ENCODE measurements at places on chromosomes 7 and 10.

DNA sequence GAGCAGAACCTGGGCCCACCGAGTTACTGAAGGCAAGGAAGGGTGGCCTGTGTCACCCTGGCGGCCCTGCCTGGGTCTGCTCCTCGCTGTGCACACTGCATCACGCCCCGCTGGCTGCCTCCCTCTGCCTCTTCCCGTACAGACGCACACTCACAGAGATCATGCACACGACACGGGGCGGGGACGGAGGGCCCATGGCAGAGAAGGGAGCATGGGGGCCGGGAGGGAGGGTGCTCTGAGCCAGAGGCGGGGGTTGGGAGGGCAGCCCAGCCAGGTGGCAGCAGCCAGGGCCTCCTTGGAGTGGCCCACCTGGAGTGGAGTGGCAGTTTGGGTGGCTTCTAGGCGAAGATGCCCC lies 16.6 kb downstream of the BUD23 start:
- DNase-seq: no peak

DNA sequence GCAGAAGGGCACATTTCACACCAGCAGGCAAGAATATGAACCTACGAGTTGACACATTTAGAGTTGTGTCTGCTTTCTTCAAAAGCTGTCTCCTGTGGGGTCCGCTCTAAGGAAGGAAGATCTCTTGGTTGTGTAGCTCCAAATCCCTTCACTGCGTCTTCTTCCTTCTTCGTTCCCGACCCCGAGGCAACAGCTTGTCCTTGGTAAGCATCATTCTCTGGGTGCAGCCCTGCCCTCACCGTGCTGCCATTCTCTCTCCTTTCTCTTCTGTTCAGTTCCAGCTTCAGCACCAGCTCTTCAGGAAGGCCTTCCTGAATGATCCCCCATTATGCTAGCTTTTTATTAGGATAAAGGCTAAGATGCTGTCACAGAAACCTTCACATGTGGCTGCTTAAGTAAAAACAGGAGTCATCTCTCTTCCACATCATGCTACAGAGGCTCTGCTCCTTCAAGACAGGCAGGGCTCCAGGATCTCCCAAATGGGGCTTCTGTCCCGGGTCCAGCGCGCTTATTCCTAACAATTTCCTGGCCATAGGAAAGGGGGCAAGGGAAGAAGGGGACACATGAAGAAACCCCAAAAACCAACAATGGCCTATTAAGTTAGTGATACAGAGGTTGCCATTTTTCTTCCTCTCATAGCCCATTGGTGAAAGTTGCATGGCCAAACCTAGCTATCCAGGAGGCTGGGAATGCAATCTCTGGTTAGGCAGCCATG lies 52.2 kb upstream of the SHH start:
- DNase-seq: no peak

DNA sequence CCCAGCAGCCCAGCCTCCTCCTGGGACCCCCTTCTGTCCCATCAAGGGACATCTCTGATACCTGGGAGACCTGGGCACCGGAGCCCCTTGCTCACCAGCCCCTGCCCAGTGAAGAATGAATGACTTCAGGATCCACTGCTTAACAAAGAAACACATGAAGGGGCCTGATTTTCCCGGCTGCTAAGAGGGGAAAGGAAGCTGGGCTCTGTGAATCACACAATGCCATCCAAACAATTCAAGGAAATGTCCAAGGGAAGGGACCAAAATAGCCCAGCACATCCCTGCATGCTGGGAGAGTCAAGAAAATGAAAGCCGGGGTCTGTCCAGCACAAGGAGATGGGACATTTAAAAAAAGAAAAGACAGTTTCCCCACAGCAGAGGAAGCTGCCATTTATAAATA lies 128.7 kb upstream of the JCAD start:
- no peak for DNase-seq

GRCh38 chr7:100464210-100464660 lies at the start of gene SPACDR:
TSS of gene SPACDR (minus strand) at chr7:100464260. CDS start at chr7:100464025, 235 bp downstream.
- no peak for DNase-seq

DNA sequence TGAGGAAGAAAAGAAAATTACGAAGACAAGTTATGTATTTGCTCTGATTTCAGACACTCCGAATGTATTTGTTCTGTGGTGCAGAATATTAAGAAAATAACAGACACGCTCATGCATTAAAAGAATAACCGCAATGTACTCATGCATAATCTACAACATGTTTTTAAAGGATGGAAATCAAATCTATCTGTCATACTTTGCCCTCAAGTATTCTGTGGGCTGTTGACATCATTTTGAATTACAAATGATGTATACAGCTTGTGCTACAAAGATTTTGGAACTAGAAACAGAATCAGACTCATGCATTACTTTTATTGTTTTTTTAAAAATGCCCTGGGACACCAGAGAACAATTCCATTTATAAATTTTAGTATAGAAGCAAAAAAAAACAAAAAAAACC lies 69.9 kb downstream of the APBB1IP start:
- DNase-seq: no peak

- no peak for DNase-seq
Measured at GRCh38 chr7:101690061-101690460, 61.0 kb upstream of the MYL10 start.

DNA sequence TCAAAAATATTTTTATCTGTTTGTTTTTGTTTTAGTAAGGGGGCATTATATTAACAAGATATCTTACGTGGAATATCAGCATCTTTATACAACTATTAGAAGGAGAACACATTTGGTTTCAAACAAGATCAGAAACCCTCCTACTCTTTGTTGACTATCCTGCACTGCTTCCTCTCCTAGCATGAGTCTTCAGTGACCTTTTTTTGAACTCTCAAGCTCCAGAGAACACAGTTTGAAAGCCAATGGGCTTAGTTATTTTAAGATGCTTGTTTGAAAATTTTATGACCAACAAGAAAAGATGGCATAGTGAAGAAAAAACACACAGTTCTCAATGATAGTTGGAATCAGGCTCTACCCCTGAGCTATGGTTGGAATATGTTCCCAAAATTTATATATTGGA lies 37.2 kb upstream of the RTKN2 start:
- no peak for DNase-seq

DNA sequence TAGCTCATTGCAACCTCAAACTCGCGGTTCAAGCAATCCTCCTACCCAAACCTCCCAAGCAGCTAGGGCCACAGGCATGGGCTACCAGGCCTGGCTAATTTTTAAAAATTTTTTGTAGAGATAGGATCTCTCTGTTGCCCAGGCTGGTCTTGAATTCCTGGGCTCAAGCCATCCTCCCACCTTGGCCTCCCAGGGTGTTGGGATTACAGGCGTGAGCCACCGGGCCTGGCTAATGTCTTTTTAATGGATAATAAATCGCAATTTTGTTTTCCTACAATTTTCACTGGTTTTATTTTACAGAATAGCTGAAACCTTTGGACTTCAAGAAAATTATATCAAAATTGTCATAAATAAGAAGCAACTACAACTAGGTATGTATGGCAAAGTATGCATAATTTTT lies 10.9 kb downstream of the NUB1 start:
- DNase-seq: no peak

DNA sequence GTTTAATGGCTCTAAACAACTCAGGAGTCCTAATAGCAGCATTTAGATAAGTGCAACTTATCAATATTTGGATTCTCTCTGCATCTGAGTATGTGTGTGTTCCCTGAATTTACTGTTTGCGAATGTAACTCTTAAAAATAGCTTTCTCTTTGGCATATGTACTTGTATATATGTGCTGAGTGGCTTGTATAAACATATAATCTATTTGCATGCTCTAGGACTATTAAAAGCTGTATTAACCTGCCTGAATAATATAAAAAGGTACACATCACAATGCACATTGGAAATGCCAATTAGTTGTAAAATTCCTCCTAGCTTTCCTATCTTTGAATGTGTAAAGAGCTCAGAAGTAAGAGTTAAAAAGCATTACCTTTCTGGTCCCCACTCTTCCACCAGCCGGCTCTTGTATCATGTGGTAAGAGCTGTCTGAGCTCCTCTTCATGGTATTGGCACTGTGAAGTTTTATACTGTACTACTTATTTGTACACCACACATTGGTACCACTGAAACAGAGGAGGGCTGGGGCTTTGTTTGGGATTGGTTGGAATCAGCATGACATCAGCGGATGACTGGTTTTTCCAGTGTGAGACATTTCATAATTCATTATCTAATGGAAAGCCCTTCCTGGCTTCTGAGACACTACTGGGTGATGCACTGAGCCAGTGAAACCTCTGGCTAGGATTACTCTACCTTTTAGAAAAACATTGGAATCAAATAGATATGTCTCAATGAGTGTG lies at the start of gene INHBA:
Gene INHBA, minus strand, starts transcription at position 456 of the 737 bp plus-strand sequence. CDS start 2,716 bp downstream, outside the sequence.
- no peak for DNase-seq

GRCh38 chr10:112775381-112775780 lies 174.7 kb upstream of the TCF7L2 start:
- peak; percentile 58 for DNase-seq

DNA sequence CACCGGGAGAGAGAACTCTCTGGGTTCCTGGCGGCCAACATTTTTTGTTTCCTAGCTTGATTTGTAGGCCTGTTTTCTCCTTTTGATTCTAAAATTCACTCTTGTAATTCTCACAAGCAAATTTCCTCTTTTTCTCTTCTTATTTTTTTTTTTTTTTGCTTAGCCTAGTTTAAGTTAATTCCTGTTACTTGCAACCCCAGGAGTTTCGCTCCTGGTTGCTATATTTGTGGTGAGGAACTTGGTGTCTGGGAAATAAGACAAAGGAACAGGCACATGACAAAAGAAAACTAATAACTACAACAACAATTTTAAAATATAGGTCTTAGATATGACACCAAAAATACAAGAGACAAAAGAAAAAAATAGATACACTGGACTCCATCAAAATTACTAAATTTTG lies 6.7 kb downstream of the AOAH start:
- no peak for DNase-seq

DNA sequence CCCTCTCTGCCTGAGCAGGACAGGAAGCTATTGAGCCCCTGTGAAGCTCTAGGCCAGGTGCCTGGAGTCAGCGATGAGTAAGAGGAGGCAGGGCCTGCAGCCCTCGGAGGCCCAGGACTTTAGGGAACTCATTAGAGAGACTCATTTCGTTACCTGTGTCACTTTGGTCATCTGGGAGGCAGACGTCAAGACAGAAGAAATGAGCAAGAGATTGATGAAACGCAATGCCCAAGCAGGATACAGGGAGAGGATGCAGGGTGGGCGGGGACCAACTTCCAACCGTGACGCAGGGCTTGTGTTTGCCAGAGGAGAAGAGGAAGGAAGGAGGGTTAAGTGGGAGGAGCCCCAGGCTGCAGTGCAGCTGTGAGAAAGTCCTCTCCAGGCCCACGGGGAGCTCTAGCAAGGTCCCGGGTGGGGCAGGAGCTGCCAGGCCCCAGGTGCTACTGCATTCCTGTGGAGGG lies 26.4 kb upstream of the GNA12 start:
- DNase-seq: peak; percentile 79

DNA sequence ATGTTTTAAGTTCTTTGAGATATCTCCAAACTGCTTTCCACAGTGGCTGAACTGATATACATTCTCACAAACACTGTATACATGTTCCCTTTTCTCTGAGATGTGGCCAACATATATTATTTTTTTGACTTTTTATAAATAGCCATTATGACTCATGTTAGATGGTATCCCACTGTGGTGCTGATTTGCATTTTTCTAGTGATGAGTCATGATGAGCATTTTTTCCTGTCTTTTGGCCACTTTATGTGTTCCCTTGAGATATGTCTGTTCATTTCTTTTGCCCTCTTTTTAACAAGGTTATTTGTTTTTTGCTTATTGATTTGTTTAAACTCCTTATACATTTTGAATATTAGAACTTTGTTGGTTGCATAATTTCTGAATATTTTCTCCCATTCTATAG lies 1055.1 kb downstream of the NXPH1 start:
- no peak for DNase-seq

GRCh38 chr7:71618278-71618677 lies 486.3 kb downstream of the GALNT17 start:
- no peak for DNase-seq

GRCh38 chr10:110723224-110723891 lies 79.2 kb downstream of the RBM20 start:
- DNase-seq: no peak

DNA sequence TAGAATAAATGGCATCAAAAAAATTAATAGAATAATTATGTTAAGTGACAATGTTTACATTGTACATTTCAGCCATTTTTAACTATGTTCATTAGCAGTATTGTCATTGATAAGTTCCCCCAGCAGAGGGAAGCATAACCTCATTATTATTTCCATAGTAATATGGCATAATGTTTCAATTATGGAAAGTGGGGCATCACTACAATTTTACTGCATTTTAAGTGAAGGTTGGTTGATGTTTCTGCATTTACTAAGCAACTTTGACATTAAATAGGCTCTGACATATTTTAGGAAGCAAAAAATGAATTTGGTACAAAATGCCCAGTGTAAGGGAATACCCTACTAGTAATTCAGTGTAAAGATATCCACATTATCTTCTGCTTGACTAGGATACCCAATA lies 218.3 kb downstream of the SEMA3A start:
- peak; percentile 87 for DNase-seq

DNA sequence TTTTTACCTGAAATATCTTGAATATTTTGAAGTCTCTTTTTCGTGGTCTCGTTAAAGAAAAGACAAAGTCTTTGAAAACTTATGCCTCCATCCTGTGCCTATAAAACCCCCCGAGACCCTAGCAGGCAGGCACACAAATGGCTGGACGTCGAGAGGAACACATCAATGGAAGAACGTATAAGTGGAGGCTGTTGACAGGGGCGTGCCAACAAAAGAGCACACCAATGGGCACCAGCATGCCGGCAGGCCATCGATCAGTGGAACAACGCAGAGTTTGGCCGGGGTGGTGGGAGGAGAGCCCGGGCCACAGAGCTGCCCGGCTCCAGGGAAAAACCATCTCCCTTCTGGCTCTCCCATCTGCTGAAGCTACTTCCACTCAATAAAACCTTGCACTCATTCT lies 24.7 kb downstream of the ENKUR start:
- DNase-seq: no peak

GRCh38 chr10:109474261-109474660 lies 449.1 kb downstream of the XPNPEP1 start:
- no peak for DNase-seq

- DNase-seq: no peak
Measured at GRCh38 chr10:122388287-122388997, 13.9 kb downstream of the PLEKHA1 start.

- no peak for DNase-seq
Measured at GRCh38 chr7:112453505-112454171, 3.4 kb downstream of the IFRD1 start.

DNA sequence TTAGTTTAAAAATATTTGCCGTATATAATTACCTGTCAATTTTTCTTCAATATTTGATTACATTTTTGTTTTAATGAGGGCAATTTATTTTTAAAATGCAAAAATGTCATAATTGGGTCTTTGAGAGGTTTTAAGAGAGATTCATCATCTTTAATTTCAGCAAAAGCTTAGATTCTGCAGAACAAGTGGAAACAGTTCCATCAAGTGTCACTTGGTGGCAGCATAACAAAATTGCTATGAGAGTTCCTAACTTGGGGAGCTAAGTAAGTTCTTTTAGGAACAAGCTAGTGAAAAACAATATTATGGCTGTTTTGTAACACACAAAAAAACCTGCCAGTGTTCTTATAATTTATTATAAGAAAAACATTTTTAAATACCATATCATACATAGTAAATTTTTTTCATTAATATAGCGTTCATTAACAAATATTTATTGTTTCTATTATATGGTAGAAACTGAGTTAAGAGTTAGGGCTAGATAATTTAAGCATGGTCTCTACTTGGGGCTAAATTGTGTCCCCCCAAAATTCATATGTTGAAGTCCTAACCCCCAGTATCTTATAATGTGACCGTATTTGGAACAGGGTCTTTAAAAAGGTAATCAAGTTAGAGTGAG lies 155.2 kb downstream of the MAGI2 start:
- DNase-seq: peak; percentile 83

GRCh38 chr10:61350794-61351193 lies 102.4 kb downstream of the TMEM26 start:
- no peak for DNase-seq

- no peak for DNase-seq
Measured at GRCh38 chr10:48633381-48634197, 28.7 kb upstream of the ARHGAP22 start.

Measured in HT-29 (cell line).